ENCODE measurements at places on chromosomes 3 and 15.

- no peak for DNase-seq
These were observed 51.7 kb downstream of the CASR start for GRCh38 chr3:122235147-122235546.

GRCh38 chr15:32970847-32971246 lies 223.7 kb downstream of the FMN1 start:
- DNase-seq, result no peak

DNA sequence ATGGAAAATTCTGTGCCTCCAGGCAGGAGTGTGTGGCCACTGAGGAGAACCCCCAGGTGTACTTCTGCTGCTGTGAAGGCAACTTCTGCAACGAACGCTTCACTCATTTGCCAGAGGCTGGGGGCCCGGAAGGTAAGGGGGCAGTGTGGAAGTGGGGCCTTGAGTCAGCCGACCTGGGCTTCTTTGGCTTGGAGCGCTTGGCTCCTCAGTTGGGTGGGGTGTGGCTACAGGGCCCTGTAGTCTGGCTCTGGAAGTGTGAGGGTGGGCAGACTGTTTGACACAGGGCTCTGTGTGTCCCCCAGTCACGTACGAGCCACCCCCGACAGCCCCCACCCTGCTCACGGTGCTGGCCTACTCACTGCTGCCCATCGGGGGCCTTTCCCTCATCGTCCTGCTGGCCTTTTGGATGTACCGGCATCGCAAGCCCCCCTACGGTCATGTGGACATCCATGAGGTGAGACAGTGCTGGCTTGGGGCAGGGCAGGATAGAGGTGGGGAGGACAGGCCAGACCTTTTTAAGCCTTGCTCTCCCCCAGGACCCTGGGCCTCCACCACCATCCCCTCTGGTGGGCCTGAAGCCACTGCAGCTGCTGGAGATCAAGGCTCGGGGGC lies 18.2 kb upstream of the EXOG start:
- DNase-seq, result no peak

DNA sequence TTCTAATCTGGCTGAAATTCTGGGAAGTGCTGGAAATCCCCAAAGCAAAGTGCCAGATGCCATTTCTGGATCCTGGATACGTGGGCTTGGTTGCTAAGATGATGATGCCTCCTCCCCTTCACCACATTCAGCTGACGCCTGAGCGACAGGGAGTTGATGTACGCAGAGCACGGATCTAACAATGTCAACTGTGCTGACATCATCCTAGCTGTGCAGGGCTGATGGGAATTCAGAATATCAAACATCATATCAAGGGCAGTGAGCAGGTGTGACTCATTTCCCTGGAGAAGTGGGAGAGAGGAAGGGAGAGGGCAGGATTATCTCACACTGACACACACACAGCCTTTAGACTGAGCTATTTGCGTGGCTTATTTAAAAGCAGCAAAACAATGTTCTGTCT lies 92.6 kb upstream of the ZBTB20 start:
- peak; percentile 97 for DNase-seq

DNA sequence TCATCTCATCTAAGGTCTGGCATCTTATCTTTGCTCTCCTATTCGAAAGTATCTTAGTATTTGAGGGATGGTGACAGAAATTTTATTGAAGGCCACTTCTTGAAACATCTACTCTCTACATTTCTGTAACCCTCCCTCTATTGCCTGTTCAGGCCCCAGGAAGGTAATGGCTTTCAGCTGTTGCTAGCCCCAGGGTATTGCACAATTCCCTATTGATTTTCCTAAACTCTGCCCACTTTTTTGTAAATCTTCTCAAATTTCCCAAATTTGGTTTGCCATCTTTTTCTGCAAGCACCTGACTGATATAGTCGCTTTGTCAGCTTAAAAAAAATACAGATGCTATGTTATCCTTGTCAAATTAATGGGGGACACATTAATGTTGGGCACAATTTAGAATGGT lies 242.1 kb downstream of the RAP2B start:
- DNase-seq, result no peak

- DNase-seq, result no peak
These were observed 479.4 kb downstream of the FOXP1 start for GRCh38 chr3:71104121-71104541.

GRCh38 chr15:40558952-40559742 lies 5.7 kb downstream of the CCDC32 start:
- no peak for DNase-seq

Measured in NCI-H146 (cell line).